ENCODE measurements at places on chromosomes 11 and 22.
A peak's percentile ranks its signal among the peaks of the same experiment; 100 is the strongest.

- no peak for DNase-seq
Observed at GRCh38 chr11:89205378-89205777, 27.7 kb downstream of the TYR start.

- DNase-seq = no peak
Observed at GRCh38 chr22:24393012-24393559, 34.3 kb upstream of the ADORA2A start.

GRCh38 chr22:26912655-26913345, 255.4 kb downstream of the MIAT start:
- no peak for DNase-seq

- no peak for DNase-seq
Observed at GRCh38 chr11:67371189-67371910, 2.0 kb downstream of the CLCF1 start.

GRCh38 chr11:122853971-122854446, 15.7 kb downstream of the CRTAM start:
- DNase-seq = peak; percentile 46

GRCh38 chr11:68302256-68302655, 10.1 kb upstream of the LRP5 start:
- DNase-seq = no peak

DNA sequence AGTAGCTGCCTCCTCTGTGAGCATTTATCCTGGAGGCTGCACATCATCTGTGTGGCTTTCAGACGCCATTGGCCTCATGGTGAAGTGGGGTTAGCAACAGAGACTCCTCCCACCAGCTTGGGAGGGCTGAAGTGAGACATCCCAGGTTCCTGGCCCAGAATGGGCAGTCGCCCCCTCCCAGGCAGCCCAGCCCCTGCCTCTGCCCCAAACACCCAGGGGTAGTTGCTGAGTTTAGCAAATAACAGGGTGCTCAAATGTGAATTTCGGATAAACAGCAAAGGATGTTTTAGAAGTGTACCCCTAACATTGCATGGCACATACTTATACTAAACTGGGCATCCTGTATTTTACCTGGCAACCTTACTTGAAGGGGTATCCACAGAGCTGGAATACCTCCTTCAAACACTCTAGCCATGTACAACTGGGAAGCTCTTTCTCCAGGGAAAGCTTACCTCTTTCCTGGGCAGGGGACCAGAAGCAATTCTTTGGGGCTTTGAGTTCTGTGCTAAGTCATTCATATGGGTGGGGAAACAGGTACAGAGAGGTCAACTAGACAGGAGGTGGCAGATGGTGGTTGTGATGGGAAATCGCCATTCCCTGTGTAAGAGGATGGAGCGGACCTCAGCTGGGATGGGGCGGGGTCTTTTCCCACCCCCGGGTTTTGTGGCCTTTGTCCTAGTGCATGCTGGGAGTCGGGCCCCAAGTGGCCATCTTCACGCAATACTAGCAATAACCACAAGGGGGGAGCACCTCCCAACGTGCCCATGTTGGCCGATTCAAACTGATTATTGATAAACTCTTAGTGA, 19.3 kb downstream of the MTFP1 start:
- peak; percentile 62 for DNase-seq

DNA sequence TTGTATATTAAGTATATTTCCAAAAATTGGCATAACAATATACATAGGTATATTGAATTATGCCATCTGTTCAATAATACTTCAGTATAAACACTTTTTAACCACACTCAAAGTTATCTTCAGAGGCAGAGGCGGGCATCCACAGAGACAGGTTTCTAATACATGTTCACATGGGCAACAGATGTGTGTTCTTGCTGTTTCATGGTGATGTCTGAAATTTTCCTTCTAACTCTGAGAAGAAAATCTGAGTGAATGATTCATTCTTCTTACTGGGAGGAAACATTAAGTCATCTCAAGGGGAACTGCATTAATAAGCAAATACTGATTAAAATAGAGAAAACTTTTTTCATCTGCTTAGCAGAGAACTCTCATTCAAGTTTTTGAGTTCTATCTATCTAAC, 1074.5 kb downstream of the LRRC4C start:
- DNase-seq = no peak

GRCh38 chr11:1009991-1010390, 26.5 kb downstream of the MUC6 start:
- DNase-seq = no peak

DNA sequence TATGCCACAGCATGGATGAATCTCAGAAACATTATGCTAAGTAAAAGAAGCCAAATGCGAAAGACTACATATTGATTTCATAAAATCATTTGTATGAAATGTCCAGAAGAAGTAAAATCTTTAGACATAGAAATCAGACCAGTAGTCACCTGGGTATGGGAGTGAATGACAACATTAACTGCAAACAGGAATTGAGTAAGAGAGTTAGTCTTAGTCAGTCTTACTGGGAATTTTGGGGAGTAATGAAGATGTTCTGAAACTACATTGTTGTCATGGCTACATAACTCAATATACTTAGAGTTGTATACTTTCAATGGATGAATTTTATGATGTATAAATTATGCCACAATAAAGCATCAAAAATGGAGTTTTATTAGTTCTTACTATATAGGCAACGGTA, 107.8 kb upstream of the CHORDC1 start:
- DNase-seq = no peak

DNA sequence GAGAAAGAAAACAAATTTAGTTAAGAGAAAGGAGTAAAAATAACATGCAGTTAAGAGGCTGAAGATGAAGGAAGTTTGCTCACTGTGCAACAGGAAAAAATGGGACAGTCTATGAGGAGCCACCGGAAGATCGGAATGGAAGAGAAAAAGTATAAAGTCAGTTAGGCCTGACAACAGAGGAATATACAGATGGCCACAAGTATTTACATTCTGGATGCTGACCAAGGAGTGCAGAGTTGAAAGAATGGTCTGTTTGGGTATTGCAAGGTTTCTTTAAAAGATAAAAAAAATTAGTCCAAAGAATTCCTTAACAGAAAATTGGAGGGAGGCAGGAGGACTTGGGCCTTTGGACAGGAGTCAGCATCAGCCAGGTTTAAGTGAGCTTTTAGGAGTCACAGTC, 37.5 kb downstream of the RBFOX2 start:
- no peak for DNase-seq

GRCh38 chr22:50307890-50308596, 597 bp upstream of the PLXNB2 start:
- DNase-seq = no peak

- DNase-seq = peak; percentile 84
Observed at GRCh38 chr22:41780746-41781505, 19.6 kb upstream of the CCDC134 start.

- peak; percentile 80 for DNase-seq
Observed at GRCh38 chr22:33302049-33302545, 243.9 kb upstream of the SYN3 start.

GRCh38 chr11:70415191-70415590, 16.9 kb downstream of the CTTN start:
- DNase-seq = no peak

DNA sequence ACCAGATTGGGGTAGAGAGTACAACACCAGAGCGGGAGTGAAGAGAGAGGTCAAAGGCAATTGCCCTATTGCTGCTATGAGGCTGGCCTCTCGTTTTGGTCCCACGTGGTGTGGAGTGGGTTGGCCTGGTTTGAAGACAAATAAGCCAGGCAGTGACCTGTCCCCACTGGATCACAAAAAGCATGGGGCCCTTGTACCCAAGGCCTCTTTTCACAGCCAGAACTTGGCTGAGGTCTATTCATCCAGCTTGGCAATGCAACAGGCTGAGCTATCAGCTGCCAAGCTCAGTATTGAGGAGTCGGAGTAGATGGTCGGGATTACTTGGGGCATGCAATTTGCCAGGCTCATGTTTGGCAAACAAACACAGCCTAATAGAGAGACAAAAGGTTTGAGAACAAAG, 19.2 kb upstream of the GALNT18 start:
- no peak for DNase-seq

- DNase-seq = no peak
Observed at GRCh38 chr11:91932151-91932821, 292.3 kb upstream of the FAT3 start.
